ENCODE measurements at places on chromosomes 13 and 19.

GRCh38 chr19:29964171-29964570, 22.1 kb downstream of the URI1 start:
- no peak for DNase-seq

GRCh38 chr19:13029893-13030292, 34.6 kb downstream of the NFIX start:
- no peak for DNase-seq

DNA sequence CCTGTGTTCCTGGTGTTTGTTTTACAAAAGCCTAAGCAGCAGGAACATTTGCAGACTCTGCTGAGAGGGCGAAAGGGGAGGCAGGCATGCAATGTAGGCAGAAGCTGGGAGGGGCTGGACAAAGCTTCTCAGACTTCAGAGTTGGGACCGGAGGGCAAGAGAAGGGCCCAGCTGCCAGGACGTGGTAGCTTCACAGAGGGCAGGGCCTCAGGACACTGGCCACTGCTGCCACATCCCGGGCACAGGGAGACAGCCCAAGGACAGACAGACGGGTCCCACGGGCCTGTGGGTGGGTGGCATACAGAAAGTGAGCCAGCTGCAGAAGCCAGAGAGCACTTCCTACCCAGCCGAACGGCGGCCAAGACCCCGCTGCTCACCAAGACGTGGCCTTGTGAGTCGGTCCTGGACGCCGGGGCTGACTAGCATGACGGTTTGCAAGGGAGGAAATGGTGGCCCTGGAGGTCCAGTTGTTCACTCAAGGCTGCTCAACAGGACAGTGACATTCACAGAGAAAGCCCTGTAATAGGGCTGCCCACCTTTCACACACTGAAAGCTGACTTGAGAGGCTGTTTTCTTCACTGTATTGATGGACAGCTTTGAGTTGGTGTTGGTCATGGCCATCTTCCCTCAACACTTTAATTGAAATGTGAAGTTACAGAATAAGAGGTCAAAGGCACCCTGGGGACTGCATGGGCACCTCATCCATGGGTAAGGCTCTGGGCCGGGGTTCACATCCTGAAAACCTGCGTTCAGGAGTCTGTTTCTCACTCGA, 23.7 kb upstream of the TFDP1 start:
- no peak for DNase-seq

DNA sequence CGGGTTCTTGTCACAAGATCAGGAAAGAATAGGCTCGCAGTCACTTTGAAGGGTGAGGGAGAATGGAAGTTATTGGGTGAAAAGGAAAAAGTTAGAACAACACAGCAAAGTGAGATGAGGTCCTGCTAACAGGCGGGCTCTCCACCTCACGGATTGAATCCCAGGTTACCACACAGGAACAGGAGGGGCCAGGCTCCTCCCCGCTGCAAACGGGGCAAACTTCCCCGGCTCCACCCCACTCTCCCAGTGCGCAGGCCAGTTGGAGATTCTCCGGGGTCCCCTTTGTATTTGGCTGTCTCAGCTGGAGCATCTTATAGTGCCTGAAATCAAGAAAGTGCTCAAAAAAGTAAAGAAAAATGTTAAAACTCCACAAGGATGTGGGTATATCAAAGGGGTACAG, 78.3 kb upstream of the IPO5 start:
- DNase-seq = no peak

DNA sequence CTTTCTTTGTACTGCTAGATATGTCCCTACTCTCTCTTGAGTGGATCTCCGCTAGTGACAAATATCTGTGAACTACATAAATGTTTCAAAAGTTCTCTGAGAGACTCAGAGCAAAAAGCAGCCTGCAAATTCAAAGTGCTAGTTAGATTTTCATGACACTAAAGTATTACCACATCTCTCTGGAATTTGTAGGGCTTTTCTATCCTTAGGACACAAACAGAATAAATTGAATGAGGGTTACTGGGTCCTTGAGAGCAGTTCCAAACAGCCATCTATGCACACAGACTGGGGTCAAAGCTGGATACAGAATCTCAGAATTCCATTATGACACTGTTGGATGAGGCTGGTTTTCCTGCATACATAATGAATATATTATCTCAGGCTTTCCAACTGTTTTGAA, 953.2 kb downstream of the DIAPH3 start:
- DNase-seq = no peak

DNA sequence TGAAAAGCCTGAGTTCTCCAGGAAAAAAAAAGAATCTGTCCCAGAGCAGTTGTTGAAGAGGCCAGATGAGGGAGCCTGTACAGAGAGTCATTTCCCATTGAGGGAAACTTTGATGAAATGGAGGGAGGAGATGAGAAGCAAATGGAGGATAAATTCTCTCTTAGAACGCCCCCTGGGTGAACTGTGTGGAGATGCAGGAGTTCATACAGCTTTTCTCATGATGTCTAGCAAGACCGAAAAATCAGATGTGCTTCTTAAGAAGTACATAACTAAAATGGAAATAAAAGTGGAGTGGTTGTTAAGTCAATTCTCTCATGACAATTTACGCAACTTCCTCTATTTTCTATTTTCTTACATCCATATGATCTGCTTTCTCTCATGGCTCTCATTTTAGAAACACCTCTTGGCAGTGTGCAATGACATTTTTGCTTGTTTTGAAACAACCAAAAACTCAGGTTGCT, 1263.1 kb downstream of the PCDH9 start:
- no peak for DNase-seq

GRCh38 chr19:48950830-48951519, 3.7 kb upstream of the BAX start:
- DNase-seq = no peak

DNA sequence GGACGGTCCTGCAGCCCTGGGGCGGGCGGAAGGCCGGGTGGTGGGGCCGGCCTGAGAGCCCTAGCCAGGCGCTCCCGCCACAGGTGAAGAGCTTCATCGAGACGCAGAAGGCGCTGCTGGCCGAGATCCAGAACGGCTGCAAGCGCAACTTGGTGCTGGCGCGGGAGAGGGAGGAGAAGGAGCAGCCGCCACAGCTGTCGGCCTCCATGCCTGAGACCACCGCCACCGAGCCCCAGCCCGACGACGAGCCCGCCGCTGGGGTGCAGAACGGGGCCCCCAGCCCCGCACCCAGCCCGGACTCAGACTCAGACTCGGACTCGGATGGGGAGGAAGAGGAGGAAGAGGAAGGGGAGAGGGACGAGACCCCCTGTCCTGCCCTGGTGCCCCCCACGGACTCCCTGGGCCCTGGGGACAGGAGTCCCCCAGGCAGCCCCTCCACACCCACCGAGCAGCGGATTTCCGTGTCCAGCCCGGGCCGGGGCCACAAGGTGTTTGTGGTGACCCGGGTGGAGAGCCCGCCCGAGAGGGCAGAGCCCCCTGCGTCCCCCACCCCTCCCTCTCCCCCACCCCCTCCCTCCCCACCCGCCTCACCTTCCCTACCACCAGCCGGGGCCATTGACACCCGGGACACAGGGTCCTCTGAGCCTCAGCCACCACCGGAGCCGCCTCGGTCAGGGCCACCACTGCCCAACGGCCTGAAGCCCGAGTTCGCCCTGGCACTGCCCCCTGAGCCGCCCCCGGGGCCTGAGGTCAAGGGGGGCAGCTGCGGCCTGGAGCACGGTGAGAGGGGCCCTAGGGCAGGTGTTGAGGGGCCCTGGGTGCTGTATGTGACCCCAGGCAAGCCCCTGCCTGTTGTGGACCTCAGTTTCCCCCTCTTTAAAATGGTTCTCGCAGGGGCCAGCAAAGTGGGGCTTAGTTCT, 15.3 kb downstream of the NKPD1 start:
- DNase-seq = no peak

DNA sequence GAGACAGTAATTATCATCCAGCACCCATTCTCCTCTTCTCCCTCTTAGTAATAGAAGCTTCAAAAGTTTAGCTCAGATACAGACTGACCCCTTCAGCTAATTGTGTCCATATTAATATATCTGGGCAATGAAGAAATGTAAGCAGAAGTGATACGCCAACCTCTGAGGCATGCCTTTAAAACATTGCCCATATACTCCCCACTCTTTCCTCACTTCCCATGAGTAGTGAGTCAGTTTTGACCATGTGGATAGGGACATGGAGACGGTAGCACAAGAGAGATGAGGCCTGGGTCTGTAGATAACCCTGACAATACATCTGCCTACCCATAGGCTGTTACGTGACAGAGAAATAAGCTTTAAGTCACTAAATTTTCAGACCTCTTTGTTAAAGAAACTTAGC, 147.6 kb downstream of the KCTD12 start:
- DNase-seq = no peak

DNA sequence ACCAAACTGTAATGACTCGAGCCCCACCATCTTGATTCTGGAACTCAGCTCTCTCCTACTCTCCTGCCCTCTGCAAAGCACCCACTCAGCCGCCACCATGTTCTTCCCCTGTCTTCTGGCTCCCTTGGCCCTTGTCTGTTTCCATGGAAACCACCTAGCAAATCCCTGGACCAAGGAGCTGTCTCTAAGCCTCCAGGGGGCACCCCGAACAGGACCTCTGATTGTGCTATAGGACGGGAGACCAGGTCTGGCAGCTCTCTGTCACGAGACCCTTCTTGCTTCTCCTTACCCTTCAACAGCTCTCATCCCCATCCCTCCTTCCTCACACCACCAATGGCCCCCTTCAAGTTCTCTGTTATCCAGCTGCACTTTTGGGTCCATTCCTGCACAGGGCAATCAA, 277.7 kb upstream of the ZNF507 start:
- no peak for DNase-seq

GRCh38 chr13:25114220-25114619, 18.3 kb downstream of the PABPC3 start:
- peak; percentile 56 for DNase-seq

- DNase-seq = no peak
Measured at GRCh38 chr13:76129305-76130000, 493.3 kb downstream of the LMO7 start.

GRCh38 chr19:49691243-49692146, 579 bp downstream of the CPT1C start:
- no peak for DNase-seq

Data from activated T-helper 2 cell treated with anti-CD3 and anti-CD28 coated beads, Interferon-gamma antibody, Interleukin-2, Interleukin-4, amounts not matched to agents 10 μg/mL and 5 μg/mL and 100 μg/mL, durations not matched to agents 14 hours and 24 hours and 36 hours (primary cell).